ENCODE measurements at places on chromosomes 4 and X. TPM values are rescaled to one million over a fixed set of nuclear protein-coding genes. Genes with fewer than 3 reads are reported as not detected.

The TCEAL2 gene
- not detected for total RNA-seq

GRCh38 chr4:128770807-128771206, 38.7 kb upstream of the JADE1 start:
- no peaks in the 10 kb centered on the region for H3K36me3 ChIP-seq
- peaks cover 2% of the 10 kb centered on the region for H3K27me3 ChIP-seq
- no peak overlapping the region for H3K4me3 ChIP-seq
- DNase-seq: peak; percentile 41
- H3K4me1 ChIP-seq: no peaks in the 10 kb centered on the region
- no peak overlapping the region for H3K27ac ChIP-seq

The MAGEA1 gene
- total RNA-seq: not detected

DNA sequence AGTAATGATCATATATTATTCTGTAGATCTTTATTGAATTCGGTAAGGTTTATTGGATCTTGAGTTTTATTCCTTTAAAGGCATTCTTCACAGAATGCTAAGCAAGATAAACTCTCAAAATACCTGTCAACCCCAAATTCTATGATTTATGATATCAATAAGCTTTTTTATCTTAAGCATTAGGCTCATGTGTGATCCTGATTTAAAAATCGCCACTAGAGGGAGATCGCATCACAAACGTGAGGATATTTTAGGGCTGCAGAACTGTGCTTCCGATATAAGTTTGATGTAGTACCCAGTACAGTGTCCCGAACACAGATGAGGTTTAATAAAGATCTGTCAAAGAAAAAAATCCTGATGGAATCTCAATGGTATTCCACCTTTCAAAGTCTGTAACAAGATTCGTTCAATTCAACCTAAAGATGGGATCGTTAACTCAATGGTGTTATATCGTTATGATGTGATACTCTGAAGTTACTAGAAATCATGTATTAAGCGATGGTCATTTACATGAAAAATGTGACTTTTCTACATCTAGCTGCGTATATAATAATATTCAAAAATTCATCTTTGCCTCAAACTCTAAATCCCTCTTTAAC, 169.0 kb downstream of the CORIN start:
- no peaks in the 10 kb centered on the region for H3K4me1 ChIP-seq
- H3K4me3 ChIP-seq: no peak overlapping the region
- H3K36me3 ChIP-seq: no peaks in the 10 kb centered on the region
- peaks cover 10% of the 10 kb centered on the region for H3K27me3 ChIP-seq

The ZDHHC15 gene
- total RNA-seq: not detected

All from endothelial cell of umbilical vein (primary cell).